IMR-90 (cell line): ENCODE measurements at places on chromosomes 12 and 14. TPM values are rescaled to one million over a fixed set of nuclear protein-coding genes. Genes with fewer than 3 reads are reported as not detected.

- DNase-seq, result no peak
- no peak overlapping the region for H3K4me3 ChIP-seq
- no peaks in the 10 kb centered on the region; the same call in 1 of the 2 replicates for H3K27me3 ChIP-seq
- H3K4me1 ChIP-seq, result no peaks in the 10 kb centered on the region
These were observed 168.5 kb downstream of the CAPZA3 start for GRCh38 chr12:18906395-18906794.

DNA sequence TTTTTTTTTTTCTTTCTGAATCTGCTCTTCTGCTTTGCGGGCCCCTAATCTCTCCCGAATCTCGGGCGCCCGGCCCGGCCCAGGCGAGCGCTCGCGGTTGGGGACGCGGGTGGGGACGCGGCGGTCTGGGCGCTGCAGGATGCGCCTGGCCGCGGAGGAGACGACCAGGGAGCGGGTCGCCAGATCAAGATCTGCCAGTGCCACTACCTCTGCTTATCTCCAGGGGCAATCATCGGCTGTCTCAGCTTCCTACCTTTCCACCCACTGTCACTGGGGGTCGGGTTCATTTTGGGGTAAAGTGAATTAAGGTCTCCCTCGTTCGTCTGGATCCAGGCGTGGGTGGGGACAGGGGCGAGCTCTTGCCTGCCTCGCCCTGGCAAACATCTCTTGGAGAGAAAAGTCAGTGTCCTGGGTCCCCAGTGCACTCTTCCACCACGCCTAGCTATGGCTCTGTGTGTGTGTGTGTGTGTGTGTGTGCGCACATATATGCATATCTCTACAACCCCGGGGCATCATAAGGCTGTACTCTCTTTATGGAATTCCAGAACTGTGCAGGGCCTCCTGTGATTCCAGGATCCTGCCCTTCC, 422.3 kb downstream of the VRK1 start:
- no peaks in the 10 kb centered on the region for H3K4me1 ChIP-seq
- no peaks in the 10 kb centered on the region for H3K27me3 ChIP-seq
- no peak overlapping the region for H3K27ac ChIP-seq
- no peaks in the 10 kb centered on the region for H3K36me3 ChIP-seq

DNA sequence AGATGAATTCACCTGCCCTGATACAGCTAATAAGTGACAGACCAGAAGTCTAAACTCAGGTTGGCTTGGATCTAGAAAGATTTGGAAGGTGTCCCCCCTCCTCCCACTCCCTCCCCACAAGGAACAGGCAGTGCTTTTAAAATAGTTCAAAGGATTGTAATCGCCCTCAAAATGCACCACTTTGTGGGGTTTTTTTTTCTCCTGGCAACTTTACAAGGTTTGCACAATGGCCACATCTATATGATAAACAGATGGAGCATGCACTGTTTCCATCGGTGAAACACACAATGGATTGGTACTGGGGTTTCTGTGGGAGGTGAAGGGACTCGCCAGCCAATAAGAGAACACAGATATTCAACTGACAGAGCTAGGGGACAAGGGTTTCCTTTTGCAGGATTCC, 137.4 kb downstream of the LLPH start:
- no peak for DNase-seq
- H3K4me1 ChIP-seq, result peaks cover 3% of the 10 kb centered on the region
- no peak overlapping the region for H3K27ac ChIP-seq
- H3K27me3 ChIP-seq, result peaks cover 6% of the 10 kb centered on the region

The BTBD7 gene
- 30.5 and 30.6 TPM in 2 replicates for total RNA-seq

DNA sequence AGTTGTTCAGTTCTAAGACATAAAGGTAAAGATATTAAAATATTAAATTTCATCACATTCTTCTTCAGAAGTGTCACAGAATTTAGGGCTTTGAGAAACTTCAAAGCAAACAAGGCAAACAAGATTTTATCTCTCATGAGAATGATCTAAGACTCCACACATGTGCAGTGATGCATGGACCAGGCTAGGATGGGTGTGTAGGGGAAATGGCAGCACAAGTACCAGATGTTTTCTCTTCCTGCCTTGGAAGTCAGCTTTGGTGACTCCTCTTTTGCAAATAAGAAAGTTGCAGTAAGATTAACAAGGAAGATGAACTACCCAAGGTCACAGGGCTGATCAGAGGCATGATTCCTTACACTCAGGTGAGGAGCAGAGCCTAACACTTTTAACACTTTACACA, 163.8 kb upstream of the LMNTD1 start:
- DNase-seq, result no peak
- no peak overlapping the region for H3K4me3 ChIP-seq
- H3K27ac ChIP-seq, result no peak overlapping the region
- H3K36me3 ChIP-seq, result no peaks in the 10 kb centered on the region
- H3K4me1 ChIP-seq, result peaks cover 7% of the 10 kb centered on the region

DNA sequence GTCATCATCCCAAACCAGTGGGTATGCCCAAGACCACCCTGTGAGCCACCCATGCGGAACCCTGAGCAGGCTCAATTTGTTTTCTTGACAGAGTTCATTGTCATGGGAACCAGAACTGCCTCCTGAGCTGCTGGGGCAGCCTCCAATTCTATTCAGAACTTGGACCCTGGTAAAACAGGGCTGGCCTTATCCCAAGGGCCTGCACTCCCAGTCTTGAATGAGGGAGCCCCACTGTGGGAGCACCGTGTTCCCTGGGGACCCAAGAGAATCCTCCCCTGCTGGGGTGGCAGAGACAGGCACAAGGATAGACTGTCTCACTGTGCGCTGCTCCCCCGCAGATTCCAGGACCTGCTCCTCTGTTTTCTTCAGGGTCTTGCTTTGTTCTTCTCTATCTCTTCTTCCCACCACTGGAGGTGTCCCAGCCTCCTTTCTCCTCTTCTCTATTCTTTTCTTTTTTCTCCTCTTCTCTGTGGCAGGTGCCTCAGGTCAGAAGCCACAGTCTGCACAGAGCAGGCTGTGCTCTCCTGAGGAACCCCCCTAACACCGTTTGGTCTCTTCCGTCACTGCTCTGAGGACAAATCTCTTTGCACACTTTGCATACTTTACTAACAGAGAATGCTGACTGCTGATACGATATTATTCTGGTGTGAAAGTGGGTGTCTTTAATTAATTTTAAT, 31.2 kb upstream of the CHPT1 start:
- H3K4me1 ChIP-seq, result no peaks in the 10 kb centered on the region
- peaks cover 2% of the 10 kb centered on the region; the same call in 1 of the 2 replicates for H3K27me3 ChIP-seq
- no peaks in the 10 kb centered on the region for H3K36me3 ChIP-seq
- no peak for DNase-seq
- no peak overlapping the region for H3K27ac ChIP-seq

GRCh38 chr12:124523071-124523470, 44.3 kb downstream of the NCOR2 start:
- no peaks in the 10 kb centered on the region for H3K27me3 ChIP-seq
- peaks cover 26% of the 10 kb centered on the region for H3K4me1 ChIP-seq
- H3K36me3 ChIP-seq, result no peaks in the 10 kb centered on the region
- no peak overlapping the region for H3K27ac ChIP-seq
- H3K4me3 ChIP-seq, result no peak overlapping the region
- DNase-seq, result no peak

GRCh38 chr12:124668602-124669001, 101.2 kb upstream of the NCOR2 start:
- no peaks in the 10 kb centered on the region for H3K36me3 ChIP-seq
- DNase-seq, result no peak
- H3K27ac ChIP-seq, result no peak overlapping the region
- no peaks in the 10 kb centered on the region for H3K27me3 ChIP-seq
- H3K4me1 ChIP-seq, result peaks cover 8% of the 10 kb centered on the region

DNA sequence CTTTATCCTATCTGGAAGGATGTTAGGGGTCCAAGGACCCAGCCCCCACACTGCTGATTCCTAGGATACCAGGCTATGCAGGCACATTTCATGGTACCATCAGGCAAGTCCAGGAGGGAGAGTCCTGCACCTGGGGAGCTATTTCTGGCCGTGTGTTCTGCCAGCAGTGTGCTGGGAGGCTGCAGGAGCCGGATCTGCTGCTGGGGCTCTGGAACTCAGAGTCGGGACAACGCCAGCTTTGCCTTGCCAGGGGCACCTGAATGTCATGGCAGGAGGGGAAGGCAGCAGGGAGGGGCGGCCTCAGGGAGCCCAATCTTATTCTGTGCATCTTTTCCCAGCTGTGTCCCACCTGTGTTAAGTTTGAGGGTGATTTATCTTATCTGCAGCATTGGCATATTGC, 17.8 kb downstream of the SRRM4 start:
- no peaks in the 10 kb centered on the region for H3K4me1 ChIP-seq
- H3K36me3 ChIP-seq, result no peaks in the 10 kb centered on the region
- H3K27ac ChIP-seq, result no peak overlapping the region
- H3K27me3 ChIP-seq, result no peaks in the 10 kb centered on the region
- no peak for DNase-seq

The PPP2R5E gene
- total RNA-seq, result 12.2 and 21.1 TPM in 2 replicates

The KLHDC1 gene
- total RNA-seq, result 0.90 and 1.9 TPM in 2 replicates

The TAS2R42 gene
- not detected in 2 replicates for total RNA-seq

GRCh38 chr14:54711812-54712464, 145.0 kb downstream of the SAMD4A start:
- no peak overlapping the region for H3K4me3 ChIP-seq
- no peak for DNase-seq
- peaks cover 21% of the 10 kb centered on the region for H3K4me1 ChIP-seq

- H3K4me1 ChIP-seq, result no peaks in the 10 kb centered on the region
- no peak overlapping the region for H3K4me3 ChIP-seq
- no peak for DNase-seq
- no peaks in the 10 kb centered on the region for H3K27me3 ChIP-seq
- H3K36me3 ChIP-seq, result no peaks in the 10 kb centered on the region
These were observed 135.1 kb upstream of the SEL1L start for GRCh38 chr14:81668626-81669274.

GRCh38 chr12:131003716-131004045, 50.0 kb downstream of the ADGRD1 start:
- H3K27me3 ChIP-seq, result no peaks in the 10 kb centered on the region
- no peak for DNase-seq
- H3K27ac ChIP-seq, result no peak overlapping the region
- no peak overlapping the region for H3K4me3 ChIP-seq

DNA sequence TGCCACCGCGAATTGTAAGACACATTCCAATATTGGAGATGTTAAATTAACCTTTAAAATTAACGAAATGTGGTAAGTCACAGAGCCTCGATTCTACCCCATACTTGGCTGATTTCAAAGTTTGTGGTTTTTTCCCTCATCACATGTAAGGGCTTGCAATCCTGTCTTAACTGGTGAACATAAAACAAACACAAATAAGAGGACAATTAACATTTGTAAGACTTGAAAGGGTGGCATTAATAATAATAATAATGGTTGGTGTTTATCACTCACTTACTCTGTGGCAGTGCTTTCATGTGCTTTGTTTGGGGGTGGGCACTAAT, 26.6 kb downstream of the PPFIBP1 start:
- no peak overlapping the region for H3K4me3 ChIP-seq
- H3K27me3 ChIP-seq, result no peaks in the 10 kb centered on the region
- no peak overlapping the region for H3K27ac ChIP-seq

The ATF7 gene
- total RNA-seq, result 7.0 and 9.4 TPM in 2 replicates

- H3K27me3 ChIP-seq, result no peaks in the 10 kb centered on the region
- no peak overlapping the region for H3K4me3 ChIP-seq
- peak; percentile 89 for DNase-seq
- peaks cover 7% of the 10 kb centered on the region for H3K4me1 ChIP-seq
- H3K27ac ChIP-seq, result no peak overlapping the region
These were observed 13.2 kb upstream of the BMAL2 start for GRCh38 chr12:27319409-27319808.

DNA sequence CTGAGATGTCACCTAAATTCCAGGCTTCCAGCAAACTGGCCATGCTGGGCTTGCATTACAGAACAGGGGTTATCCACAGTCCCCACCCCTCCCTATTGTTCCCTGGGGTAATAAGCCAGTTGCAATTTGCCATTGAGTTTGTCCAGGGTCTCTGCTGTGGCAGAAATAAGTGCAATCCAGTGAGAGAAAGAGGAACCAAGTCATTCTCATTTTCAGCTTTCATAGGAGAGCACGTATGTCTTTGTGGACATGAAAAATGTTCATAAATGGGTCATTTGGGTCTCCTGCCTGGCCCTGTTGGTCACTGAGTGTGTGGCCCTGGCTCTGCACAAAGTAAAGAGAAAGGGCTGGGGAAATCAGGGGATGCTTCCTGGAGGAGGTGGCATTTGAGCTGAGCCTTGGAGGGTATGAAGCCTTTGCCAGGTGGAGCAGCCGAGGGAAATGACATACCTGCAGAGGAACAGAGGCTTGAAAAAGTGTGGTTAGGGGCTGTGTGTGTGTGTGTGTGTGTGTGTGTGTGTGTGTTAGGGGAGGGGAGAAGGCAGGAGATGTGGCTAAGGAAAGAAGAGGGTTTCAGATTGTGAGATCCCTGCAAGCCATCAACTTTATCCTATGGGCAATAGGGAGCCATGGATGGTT, 29.3 kb downstream of the CMKLR1 start:
- H3K27ac ChIP-seq, result no peak overlapping the region
- H3K36me3 ChIP-seq, result no peaks in the 10 kb centered on the region
- H3K4me3 ChIP-seq, result no peak overlapping the region
- H3K4me1 ChIP-seq, result no peaks in the 10 kb centered on the region
- no peaks in the 10 kb centered on the region for H3K27me3 ChIP-seq

DNA sequence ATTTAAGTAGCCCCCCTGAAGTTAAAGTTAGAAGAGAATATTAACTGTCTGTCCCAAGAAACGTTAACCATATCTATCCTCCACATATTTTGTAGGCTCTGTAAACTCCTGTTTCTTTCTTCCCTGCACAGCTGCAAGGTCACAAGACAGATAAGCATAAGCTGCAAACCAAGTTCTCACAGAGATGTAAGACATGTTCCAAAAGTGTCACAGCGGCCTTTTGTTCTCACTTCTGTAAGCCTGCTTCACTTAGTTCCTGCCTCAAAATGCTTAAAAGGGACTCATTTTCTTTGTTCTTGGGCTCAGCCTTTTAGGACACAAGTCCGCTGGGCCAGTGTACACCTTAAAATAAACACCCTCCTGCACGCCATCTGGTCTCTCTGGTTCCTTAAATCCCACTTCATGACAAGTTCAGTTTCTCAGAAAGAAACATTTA, 3.2 kb downstream of the RNASE1 start:
- no peak for DNase-seq
- H3K27ac ChIP-seq, result no peak overlapping the region
- no peak overlapping the region for H3K4me3 ChIP-seq
- H3K27me3 ChIP-seq, result no peaks in the 10 kb centered on the region

GRCh38 chr12:42217656-42218055, 20.4 kb downstream of the YAF2 start:
- H3K4me3 ChIP-seq, result no peak overlapping the region
- H3K27ac ChIP-seq, result no peak overlapping the region
- H3K27me3 ChIP-seq, result no peaks in the 10 kb centered on the region
- no peaks in the 10 kb centered on the region for H3K36me3 ChIP-seq
- DNase-seq, result peak; percentile 39
- peaks cover 10% of the 10 kb centered on the region for H3K4me1 ChIP-seq

DNA sequence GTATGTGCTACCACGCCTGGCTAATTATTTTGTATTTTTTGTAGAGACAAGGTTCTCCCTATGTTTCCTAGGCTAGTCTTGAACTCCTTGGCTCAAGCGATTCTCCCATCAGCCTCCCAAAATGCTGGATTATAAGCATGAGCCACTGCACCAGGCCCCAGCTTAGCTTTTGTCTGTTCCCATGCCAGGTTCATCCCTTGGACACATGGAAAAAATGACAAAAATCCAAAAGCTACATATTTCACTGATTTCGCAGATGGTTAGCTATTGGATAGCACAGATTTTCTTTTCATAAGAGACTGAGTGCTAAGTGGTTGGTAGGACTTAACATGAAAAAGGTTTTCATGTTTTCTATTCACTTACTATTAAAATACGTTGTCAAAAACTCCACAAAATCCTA, 286.6 kb upstream of the KITLG start:
- H3K36me3 ChIP-seq, result no peaks in the 10 kb centered on the region
- H3K4me1 ChIP-seq, result peaks cover 6% of the 10 kb centered on the region; the same call in 1 of the 2 replicates
- H3K4me3 ChIP-seq, result no peak overlapping the region
- no peak for DNase-seq

The FAIM2 gene
- 0.72 and 0.83 TPM in 2 replicates for total RNA-seq

The IFNG-AS1 gene
- total RNA-seq, result not detected in 2 replicates
